ENCODE measurements at places on chromosomes 1 and 21.

DNA sequence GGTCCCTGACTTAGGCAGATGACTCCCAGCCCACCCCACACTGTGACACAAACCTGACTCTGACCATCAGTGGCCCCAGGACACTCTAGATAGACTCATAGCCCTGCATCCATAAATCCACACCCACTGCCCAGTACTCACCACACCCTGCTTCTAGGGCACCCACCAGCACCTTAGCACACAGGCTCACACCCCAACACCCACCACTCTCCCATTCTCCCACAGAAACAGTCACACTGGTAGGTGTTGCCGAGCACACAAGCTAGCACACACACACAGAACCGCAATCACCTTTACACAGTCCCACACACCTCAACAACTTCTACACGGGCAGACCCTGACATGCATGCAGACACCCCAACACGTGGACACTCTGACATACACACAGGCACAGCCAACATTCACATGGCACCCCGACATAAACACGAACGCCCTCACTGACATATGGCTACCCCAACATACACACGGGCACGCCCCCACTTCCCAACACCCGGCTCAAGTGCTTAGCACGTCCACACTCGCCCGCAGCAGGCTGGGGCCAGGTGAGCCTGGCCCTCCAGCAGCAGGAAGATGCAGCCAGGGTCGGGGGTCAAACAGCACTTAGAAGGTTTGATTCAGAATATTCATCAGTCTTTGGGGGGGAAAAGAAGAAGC, 105.5 kb upstream of the TARDBP start:
- DNase-seq, result peak; percentile 57

- no peak for DNase-seq
Measured at GRCh38 chr1:223037845-223038244, 105.2 kb downstream of the TLR5 start.

DNA sequence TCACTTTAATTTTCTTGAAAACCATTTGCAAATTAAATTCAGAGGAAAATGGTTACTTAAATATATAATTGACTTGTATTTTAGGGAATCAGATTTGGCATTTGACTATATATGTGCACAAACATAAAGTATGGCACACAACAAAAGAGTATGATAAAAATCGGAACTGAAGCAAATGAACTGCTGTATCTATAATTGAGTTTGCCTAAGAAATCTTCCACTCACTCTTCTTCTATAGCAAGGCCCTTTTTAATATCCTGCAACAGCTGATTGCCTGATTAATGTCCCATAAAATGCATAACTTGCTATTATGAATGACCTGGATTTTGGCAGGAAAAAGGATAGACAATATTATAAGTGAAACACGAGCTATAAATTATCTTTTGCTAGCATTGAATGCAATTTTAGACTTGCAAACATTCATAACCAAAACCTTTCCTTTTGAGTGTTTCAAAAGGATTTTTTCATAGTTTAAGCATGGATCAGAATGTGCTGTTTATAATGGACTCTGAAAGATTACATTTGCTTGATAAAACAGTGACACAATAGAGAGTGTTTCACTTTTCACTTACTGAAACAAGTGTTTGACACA, 2204.3 kb downstream of the MRPL39 start:
- no peak for DNase-seq

GRCh38 chr1:91572044-91572443, 71.4 kb downstream of the CDC7 start:
- no peak for DNase-seq

GRCh38 chr1:206776229-206776628, 3.9 kb upstream of the IL10 start:
- no peak for DNase-seq

DNA sequence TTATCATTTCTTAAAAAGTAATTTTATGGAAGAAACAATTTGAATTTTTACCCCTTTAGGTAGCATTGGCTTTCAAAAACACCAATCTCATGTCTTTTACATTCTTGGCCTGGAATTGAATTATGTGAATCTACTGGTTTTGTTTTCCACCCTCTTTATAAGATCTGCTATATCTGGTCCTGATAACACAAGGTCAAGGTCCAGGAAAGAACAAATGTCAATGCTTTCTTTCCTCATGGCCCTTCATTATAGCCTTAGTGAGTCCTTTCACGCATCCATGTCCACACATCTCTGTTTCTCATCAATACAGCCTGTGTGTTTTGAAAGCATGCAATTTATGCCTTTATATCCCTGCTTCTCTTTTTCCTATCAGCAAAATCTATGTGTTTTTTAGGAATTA, 24.0 kb upstream of the DR1 start:
- no peak for DNase-seq

GRCh38 chr1:31605908-31606427, 11.5 kb upstream of the HCRTR1 start:
- no peak for DNase-seq

- no peak for DNase-seq
Measured at GRCh38 chr1:22626237-22627157, 9.9 kb upstream of the C1QA start.

DNA sequence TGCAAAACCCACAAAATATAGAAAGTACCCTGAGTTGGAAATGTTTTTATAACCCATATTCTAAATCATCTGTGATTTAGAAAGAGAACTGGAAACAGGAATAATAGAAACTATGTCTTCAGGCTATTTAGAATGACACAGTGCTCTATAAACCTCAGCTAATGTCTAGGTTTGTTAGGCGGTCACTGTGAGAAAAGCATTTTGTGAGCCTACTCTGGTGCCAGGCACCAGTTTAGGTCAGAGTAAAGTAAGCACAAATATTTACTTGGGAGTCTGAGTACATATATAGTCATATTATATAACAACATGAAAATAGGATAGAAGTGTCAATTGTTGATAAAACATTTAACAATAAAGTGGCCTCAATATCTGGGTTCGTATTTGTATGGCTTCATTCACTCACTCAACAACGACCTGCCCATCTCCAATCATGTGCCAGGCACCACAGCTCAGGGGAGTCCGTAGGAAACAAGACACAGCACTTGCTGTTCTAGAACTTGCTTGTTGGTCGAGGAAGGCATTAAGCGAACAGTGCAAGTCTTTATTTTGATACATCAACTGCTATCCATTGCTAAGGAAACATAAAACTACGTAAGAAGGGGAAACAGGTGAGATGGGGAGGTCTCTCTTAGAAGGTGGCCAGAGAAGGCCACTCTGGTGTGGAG, 37.2 kb downstream of the GNB1 start:
- DNase-seq, result no peak

- DNase-seq, result no peak
Measured at GRCh38 chr1:163399001-163399400, 77.2 kb downstream of the NUF2 start.

GRCh38 chr1:117013309-117013858, 11.8 kb downstream of the CD101 start:
- no peak for DNase-seq

- no peak for DNase-seq
Measured at GRCh38 chr1:185439727-185440415, 122.8 kb upstream of the IVNS1ABP start.

DNA sequence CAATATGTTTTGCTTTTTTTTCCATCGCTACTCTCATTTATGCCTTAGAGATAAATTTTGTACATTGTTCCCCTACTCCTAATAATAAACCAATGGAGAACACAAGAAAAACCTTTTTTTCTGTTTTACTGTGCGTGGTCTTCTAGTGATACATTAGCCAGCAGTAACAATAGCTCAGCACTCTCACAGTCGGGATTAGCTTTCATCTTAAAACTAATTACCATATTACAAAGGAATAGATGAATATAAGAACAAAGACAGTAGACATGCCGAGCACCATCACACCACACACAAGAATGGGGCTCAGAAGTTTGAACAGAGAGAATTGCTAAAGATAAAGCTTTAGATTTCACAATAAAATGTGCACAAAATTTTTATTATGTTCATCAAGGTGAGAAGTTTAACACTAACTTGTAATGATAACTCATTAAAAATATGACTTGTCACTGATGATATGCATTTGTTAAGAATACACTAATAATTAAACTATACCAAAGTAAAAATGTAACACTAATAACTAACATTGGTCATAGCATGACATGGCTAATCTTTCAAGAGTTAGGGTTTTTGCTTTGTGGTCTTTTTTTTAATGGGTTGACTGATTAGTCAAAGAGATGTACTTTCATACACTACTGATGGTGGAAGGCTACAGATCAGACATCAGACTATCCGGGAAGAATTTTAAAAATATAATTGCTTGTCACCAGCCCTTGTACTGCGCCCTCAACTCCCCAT, 61.8 kb downstream of the EXTL2 start:
- DNase-seq, result no peak

GRCh38 chr1:2101531-2101930, 51.3 kb downstream of the PRKCZ start:
- DNase-seq, result peak; percentile 2

DNA sequence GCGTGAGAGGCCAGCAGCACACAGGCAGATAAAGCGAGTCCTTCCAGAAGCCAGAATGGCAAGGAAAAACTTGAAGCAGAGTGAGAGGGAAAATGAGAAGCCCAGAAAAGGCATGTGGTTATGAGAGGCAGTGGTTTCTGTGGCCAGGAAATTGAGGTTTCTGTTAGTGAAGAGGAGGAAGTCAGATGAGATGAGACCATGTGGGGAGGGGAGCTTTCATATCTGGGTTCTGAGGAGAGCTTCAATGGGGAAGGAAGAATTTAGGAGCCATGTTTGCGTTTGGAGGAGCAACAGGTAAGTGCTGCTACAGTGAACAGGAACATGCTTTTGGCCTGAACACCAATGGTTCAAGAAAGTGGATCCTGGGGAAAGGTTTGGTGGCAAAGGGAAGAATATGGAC, 6.1 kb upstream of the CD1A start:
- DNase-seq, result no peak

GRCh38 chr1:119006406-119007279, 18.5 kb upstream of the TBX15 start:
- no peak for DNase-seq

GRCh38 chr1:18384059-18384458, 96.7 kb upstream of the KLHDC7A start:
- no peak for DNase-seq

DNA sequence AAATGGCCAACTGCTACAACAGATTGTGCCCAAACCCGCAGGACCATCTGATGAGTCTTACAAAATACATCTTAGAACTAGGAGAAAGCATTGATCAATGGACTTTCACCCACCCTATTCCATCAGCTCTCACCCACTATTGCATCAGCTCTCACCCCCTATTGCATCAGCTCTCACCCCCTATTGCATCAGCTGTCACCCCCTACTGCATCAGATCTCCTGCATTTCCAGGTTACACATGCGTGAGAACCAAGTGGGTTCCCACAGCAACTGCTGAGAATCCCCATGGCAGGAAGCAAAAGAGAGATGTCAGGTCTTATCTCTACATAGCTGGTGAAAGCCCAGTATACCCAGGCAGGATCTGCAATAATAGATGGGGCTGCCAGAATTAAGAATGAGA, 533.5 kb downstream of the LTN1 start:
- no peak for DNase-seq

- no peak for DNase-seq
Measured at GRCh38 chr1:42240966-42241755, 76.6 kb upstream of the GUCA2A start.

GRCh38 chr1:151801310-151801820, 3.9 kb downstream of the LINGO4 start:
- DNase-seq, result no peak

DNA sequence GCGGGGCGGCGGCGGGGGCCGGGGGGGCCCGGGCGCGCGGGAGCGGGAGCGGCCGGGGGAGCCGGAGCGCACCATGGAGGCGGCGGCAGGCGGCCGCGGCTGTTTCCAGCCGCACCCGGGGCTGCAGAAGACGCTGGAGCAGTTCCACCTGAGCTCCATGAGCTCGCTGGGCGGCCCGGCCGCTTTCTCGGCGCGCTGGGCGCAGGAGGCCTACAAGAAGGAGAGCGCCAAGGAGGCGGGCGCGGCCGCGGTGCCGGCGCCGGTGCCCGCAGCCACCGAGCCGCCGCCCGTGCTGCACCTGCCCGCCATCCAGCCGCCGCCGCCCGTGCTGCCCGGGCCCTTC, 546 bp downstream of the SKI start:
- no peak for DNase-seq

DNA sequence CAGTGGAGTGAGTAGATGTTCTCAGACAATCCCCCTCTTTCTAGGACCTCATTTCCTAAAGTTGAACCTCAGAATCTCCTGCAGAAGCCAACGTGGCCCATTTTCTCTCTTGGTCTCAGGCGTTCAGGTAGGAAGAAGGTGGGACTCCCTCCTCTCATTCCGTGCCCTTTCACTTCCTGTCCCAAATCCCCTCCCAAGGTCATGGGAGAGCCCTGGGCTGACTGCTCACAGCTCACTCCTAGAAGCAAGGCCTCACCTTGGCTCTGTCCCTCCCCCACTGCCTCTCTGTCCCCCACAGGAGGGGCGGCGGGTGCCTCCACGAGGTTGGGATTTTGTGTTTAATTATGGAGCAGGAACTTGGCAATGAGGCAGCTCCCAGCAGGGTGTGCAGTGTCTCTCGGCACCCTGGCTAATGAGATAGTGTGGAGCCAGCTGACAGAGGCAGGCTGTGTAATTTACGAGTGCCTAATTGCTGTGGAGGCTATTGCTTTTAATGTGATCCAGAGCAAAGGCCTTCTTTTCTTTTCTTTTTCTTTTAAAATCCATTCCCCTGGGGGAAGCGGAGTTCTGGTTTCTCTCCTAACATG, 9.1 kb upstream of the CDK18 start:
- DNase-seq, result peak; percentile 77

DNA sequence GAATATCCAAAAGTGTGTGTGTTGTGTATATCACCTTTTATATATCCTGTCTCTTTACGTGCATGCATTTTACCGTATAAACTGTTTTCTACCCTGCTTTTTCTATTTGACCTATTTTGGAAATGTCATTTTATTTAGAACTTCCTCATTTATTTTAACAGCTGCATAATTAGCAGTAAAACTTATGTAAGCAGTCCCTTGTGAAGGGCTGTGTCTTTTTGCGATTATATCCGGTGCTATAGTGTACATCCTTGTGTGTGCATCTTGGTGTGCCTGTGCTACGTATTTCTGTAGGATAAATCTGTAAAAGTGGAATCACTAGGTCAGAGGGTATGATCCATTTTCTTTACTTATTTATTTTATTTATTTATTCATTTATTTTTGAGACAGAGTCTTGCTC, 7.2 kb downstream of the LGALS8 start:
- no peak for DNase-seq

- no peak for DNase-seq
Measured at GRCh38 chr1:237713916-237714315, 176.8 kb downstream of the ZP4 start.

- no peak for DNase-seq
Measured at GRCh38 chr1:26234644-26235370, 807 bp downstream of the CEP85 start.

Data from Right ventricle myocardium inferior (tissue), 1 donor.